ENCODE measurements at places on chromosomes 12 and 14.

- no peak for DNase-seq
These were observed 89.6 kb upstream of the SOX5 start for GRCh38 chr12:24039113-24039525.

GRCh38 chr12:101231636-101232035, 21.6 kb upstream of the SLC5A8 start:
- DNase-seq, result no peak

GRCh38 chr12:78938341-78939084, 73.9 kb downstream of the SYT1 start:
- no peak for DNase-seq

DNA sequence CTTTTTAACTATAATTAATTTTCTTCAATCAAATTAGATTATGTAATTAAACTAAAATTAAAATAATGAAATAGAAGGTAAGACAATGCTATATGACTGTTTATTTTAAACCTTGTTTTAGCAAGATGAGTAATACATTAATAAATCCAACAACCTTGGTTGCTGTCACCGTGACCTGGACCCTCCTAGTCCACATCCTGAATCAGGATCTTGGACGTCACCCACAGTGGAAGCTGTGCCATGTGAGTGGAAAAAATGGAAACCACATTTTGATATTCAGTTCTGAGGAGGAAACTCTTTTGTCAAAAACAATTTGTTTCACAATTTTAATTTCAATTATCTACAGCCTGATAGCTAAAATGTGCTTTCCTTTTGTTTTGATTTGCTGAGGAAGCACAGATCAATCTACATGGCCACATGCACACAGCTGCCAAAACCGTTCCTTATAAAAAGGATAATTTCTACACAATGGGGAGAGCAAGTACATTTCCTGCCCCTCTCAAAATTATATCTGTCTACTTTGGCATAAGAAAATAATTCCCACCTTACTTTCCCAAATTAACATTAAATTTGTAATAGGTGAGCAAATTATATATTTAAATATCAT, 255.5 kb downstream of the RASSF9 start:
- DNase-seq, result no peak

- DNase-seq, result no peak
These were observed 69.8 kb downstream of the ALG10B start for GRCh38 chr12:38386205-38386985.

- DNase-seq, result no peak
These were observed 63.7 kb upstream of the ZFP36L1 start for GRCh38 chr14:68856572-68856971.

- peak; percentile 21 for DNase-seq
These were observed 117.0 kb downstream of the PRKD1 start for GRCh38 chr14:29810682-29811081.

- DNase-seq, result peak; percentile 23
These were observed 102.3 kb upstream of the DIO3 start for GRCh38 chr14:101458741-101459550.

- DNase-seq, result peak; percentile 37
These were observed 69.7 kb upstream of the DHRS4 start for GRCh38 chr14:23883684-23884540.

- no peak for DNase-seq
These were observed 53.8 kb downstream of the VWF start for GRCh38 chr12:6070472-6071257.

- no peak for DNase-seq
These were observed 77.3 kb downstream of the ATXN2 start for GRCh38 chr12:111521801-111522200.

DNA sequence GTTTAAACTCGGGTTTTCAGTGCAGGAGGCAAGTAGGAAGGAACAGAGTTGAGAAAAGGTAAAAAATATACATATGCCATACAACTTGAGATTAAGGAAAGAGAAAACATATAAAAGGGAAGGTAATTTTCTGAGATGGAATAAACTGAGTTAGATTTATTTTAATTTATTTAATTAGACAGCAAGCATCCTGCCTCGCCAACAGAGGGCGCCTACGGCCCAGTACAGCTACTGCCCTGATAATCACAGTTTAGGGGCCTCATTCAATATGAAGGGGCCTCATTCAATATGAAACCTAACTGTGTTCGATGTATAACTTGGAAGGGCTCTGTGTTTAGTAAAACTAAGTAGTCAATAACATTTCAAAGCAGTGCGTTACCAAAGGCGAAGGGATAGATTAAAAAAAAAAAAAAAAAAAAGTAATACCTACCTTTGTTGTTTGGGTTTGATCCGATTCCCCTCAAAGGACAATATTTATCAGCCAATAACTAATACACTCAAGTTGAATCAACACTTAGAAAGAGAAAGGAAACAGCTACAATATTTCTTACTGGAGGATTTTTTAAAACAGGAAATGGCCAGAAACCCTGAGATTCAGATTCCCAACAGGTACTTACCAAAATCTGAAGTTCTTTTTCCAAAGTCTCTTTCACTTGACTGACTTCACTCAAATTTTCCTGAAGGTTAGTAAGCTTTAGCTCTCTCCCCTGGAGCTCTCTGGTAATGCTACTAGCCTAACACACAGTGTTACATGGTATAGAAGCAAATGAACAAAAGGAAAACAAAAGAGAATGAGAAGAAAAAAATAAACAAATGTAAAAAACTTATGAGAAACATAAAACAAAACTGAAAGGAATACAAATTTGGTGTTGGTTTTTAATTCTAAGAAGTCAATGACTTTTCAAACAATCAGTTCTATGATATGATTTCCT, 70.0 kb upstream of the VPS33A start:
- DNase-seq, result peak; percentile 42

- DNase-seq, result no peak
These were observed 377.7 kb downstream of the NUAK1 start for GRCh38 chr12:105761075-105761474.

DNA sequence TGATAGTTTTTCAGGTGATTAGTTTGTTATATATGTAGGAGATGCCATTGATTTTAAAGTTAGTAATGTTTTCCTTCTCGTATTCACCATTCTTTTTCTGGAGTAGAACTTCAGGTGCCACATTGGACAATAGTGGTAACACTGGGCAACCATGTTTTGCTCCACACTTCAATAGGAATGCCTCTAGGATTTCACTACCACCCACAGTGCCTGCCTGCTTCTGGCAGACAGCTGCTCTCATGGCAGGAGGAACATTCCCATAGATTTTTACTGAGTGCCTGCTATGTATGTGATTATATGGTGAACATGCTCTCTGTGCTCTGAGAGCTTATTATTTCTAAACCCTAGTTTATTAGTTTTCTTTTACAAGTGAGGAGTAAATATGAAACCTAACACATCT, 53.7 kb downstream of the GCH1 start:
- DNase-seq, result no peak

- DNase-seq, result peak; percentile 86
These were observed 26.2 kb upstream of the PPM1A start for GRCh38 chr14:60222820-60223219.

DNA sequence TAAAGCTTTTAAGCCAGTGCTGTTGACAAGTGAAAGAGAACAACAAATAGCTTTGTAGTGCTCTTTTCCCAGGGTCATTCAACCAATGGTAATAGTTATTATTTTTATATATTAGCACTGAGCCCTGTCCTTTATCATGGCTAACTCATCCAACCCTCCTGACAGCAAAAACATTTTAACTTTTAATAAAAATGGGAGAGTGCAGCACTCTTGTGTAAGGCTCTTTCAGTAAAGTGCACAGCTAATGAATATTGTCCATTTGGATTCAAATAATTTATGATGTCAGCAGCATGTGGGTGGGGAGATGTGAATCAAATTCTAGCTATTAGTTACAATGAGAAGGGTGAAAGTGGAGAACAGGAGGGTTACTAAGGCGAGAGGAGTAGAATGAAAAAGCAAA, 185.7 kb downstream of the SOX5 start:
- no peak for DNase-seq

GRCh38 chr12:23930599-23930998, 18.9 kb downstream of the SOX5 start:
- DNase-seq, result no peak

GRCh38 chr12:43856972-43857371, 21.1 kb downstream of the TMEM117 start:
- no peak for DNase-seq

Measured in body of pancreas (tissue), 4 donors.